ENCODE measurements at places on chromosomes 2 and 18.

- DNase-seq: no peak
Observed at GRCh38 chr2:160418853-160419252, 74.8 kb downstream of the RBMS1 start.

GRCh38 chr2:200021449-200022114, 66.2 kb downstream of the MAIP1 start:
- DNase-seq: no peak

GRCh38 chr2:25301453-25302352, 40.0 kb downstream of the DNMT3A start:
- peak; percentile 64 for DNase-seq

- peak; percentile 56 for DNase-seq
Observed at GRCh38 chr2:43226955-43227829, 786 bp upstream of the ZFP36L2 start.

GRCh38 chr2:73705091-73705490, 32.1 kb downstream of the TPRKB start:
- no peak for DNase-seq

DNA sequence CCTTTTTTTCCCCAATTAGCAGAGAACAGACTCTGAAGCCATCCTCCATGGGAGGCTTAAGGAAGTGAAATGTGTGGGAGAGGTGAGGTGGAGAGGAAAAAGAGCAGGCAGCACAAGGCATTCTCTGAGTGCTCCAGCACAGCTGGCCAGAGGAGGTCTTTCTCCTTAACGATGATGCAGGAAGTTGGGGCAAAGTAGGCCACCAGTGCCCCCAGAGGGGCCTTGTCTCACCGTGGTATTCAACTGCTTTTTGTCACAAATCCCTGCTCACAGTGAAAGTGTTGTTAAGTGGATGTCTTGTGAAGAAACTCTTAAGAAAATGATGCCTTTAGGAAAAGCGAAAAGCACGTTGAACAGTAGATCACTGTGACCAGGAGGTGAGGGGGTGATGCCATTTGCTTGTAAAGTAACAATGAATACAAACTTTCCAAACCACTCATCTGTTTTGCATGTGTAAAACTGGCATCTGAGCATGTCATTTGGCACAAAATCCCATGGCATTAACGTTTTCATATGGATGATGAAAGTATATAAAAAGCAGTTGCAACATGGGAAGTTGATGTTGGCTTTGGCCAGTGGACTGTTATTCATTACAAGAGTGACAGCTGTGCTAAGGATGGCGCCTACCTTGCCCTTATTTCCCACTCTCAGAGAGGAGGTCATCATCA, 49.2 kb upstream of the CDC42EP3 start:
- DNase-seq: no peak

DNA sequence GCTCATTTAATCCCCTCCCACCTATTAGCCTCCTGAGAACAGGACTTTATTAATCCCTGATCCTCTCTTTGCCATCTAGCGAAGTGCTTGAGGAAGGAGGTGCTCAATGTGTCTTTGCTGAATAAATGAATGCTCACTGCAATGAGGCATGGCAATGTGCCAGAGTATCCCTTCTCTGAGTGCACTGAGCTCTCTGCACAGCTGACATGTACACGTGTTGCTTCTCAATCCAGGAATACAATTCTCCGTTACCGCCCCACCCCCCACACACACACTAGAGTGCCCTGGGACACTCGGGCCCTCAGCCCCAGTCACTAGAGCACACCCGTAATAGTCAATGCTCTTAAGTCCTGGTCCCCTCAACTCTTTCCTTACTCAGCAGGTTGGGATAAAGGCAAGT, 41.4 kb downstream of the FAM178B start:
- DNase-seq: no peak

GRCh38 chr18:45402485-45403056, 212.7 kb upstream of the SLC14A2 start:
- DNase-seq: no peak

- DNase-seq: no peak
Observed at GRCh38 chr2:205701509-205701908, 19.2 kb downstream of the NRP2 start.

DNA sequence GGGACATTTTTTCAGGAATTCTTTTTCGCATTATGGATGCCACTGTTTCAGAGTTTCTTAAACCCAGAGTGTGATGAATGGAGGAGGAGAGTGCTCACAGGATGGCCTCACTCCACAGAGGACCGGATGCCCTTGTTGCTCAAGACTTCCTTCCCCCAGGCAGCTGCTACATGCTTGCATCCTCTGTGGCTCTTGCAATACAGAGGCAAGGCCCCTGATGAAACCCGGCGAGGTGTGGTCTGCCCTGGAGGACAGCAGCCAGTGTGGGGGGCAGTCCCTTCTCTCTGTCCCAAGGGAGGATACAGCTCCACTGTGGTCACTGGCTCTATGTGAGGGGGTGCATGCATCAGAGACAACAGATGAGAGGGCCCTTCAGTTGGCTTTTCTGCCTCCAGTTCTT, 109.6 kb downstream of the SH3RF3 start:
- DNase-seq: no peak

DNA sequence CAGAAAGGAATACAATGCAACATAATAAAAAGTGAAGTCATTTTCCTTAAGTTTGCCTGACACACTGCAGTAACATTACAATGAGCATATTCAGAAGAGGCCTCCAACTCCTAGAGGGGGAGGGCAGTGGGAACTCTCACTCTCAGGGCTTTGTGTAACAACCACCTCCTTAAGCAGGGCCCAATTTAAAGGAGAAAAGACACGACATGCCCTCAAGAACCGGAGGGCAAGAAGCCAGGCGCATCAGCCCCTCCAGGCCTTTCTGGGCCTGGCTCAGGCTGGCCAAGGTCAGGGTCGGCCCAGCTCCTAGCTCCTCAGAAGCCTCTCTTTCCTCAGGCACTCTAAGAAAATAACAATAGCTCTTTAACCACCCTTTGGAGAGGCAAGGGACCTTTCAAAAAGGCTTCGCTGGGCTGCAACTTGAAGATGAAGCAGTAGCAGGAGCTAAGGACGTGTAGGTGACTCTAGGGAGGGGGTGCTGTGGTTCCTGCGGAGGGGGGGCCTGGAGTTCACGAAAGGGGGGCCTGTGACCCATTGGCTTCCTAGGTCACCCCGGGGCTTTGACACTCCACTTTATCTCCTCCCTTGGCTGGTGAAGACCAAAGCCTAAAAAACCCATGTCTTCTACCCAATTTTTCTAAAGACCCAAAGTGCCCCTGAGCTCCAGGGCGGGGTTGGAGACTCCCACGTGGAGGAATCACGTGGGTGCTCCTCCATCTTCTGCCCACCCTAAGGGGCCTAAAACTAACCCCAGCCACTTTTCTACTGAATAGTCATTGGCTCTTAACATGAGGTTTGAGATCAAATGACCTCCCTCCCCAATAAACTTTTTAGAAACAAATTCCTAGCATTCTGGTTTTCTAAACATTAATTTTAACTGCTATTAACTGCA, 13.3 kb downstream of the SERTAD2 start:
- DNase-seq: no peak

- no peak for DNase-seq
Observed at GRCh38 chr2:76009484-76009883, 298.8 kb upstream of the GCFC2 start.

DNA sequence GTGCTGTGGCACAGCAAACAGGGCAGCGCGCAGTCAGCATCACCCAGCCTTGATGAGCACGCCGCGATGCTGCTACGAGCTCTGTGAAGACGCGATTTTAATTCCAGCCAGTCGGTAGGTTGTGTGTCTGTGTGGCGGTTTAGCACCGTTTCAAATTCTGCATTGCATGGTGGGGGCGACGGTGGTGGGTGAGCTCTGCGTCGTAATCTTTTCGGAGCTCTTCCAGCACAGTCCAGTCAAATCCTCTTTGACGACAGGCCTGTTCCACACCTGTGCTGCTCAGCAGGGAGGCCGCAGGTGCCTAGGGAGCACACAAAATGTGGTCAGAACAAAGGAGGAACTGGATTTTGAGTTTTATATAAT, 8.6 kb downstream of the ALLC start:
- DNase-seq: no peak

GRCh38 chr18:62179213-62179612, 7.6 kb downstream of the PIGN start:
- no peak for DNase-seq

DNA sequence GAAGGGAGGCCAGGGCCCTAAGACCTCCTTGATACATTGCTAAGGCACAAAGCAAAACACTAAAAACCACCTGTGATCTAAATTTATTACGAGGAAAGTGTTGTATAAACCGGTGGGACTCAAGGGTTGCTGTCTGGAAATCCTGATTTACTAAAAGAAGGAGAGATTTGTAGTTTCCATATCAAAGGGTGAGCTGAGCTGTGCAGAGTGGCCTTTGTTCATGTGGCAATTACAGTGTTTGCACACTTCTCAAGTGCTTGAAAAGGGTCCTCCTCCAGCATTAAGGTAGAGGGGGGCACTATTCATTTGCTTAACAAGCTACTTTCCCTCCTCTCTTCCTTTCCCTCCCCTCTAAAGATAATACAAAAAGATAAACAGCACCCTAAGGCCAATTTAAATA, 30.5 kb upstream of the ITGA4 start:
- DNase-seq: no peak

DNA sequence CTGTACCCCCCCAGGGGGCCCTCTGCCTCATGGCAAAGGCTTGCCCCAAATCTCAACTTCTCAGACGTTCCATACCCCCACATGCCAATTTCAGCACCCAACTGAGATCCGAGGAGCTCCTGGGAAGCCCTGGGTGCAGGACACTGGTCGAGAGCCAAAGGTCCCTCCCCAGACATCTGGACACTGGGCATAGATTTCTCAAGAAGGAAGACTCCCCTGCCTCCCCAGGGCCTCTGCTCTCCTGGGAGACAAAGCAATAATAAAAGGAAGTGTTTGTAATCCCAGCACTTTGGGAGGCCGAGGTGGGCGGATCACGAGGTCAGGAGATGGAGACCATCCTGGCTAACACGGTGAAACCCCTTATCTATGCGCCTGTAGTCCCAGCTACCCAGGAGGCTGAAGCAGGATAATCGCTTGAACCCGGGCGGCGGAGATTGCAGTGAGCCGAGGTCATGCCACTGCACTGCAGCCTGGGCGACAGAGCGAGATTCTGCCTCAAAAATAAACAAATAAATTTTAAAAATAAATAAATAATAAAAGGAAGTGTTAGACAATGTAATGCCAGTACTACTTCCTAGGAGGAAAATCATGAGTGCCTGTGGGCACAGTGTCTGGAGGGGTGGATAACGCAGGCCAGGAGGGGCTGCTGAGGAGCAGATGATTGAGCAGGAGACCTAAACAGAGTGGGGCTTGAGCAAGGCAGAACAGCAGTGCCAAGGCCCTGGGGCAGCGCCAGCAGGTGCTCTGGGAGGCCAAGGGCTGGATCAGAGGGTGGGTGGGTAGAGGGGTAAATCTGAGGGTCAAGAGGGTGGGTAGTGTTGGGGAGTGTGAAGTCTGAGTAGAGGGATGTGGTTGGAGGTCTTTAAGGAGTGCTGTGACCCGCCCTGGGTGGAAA, 4.0 kb downstream of the ALPP start:
- no peak for DNase-seq

DNA sequence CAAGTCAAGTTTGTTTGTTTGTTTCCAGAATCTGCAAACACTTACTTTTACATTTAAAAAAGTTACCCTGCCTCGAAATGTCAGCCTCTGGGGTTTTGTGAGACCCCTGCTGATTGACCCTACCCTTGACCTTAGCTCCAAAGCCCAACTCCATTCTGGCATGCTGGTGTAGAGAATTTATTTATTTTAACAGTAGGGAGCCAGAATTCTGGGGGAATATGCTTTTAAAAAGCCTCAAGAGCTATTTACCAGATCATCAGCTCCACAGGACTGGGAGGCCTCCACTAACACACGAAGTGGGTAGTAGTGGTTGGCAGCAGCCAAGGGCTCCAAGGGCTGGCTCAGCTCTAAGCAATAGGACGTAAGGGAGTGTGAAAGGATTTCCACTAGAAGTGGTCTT, 23.2 kb upstream of the GREB1L start:
- no peak for DNase-seq

GRCh38 chr2:158782616-158783015, 12.5 kb upstream of the DAPL1 start:
- no peak for DNase-seq

GRCh38 chr18:35091841-35092240, 50.6 kb downstream of the MAPRE2 start:
- no peak for DNase-seq

DNA sequence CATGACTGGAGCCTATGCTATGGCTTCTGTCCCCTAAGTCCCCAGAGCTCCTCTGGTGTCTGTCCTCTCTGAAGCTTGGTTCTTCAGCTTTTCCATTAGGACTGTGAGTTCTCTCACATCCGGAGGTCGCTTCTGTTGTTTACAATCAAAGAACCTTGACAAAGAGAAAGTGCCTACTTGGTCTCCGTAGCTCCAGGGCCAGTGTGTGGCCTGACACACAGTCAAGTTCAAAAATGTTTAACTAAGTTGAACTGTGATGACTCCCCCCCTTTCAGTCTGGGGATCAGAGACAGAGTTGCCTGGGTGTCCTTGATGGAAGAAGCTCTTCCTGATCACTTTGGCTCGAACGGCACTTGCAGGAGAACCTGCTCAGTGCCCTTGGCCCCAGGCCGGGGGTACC, 26.3 kb upstream of the YWHAQ start:
- DNase-seq: no peak

- no peak for DNase-seq
Observed at GRCh38 chr18:35343488-35343935, 708 bp downstream of the ZNF24 start.

DNA sequence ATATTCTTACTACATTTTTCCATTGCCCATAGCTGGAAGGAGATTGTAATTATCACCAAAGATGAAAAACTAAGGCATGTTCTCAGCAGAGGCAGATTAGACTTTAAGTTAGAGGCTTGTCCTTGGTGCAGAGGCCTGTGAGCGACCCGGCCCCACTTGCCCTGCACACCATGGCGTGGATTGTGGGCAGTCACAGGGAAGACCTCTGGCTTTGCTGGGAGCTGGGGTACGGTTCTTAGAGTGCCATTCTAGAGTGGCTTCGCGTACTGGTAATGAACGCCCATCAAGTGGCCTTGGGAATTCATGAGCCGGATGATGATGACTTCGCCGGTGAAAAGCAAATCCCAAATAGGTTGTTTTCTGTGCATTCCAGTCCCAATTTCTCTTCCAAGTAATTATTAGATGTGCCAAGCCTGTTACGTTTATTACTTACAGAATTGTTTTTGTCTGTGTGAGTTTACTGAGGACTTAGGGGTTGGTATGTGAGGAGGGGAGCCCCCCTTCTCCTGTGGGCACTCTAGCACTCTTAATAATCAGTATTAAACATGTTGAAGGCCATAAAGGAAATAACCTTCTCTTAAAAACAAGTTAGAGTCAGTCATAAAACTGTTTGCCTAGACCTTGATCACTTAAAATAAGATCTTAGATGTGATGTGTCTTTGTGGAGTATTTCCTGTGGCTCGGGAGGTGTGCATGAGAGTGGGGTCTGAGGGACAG, 90.6 kb downstream of the LDLRAD4 start:
- no peak for DNase-seq

- DNase-seq: no peak
Observed at GRCh38 chr2:174664084-174664759, 66.6 kb upstream of the WIPF1 start.

GRCh38 chr2:239109041-239109927, 261.4 kb downstream of the TWIST2 start:
- no peak for DNase-seq

- DNase-seq: no peak
Observed at GRCh38 chr2:199932312-199932855, 21.3 kb downstream of the C2orf69 start.

GRCh38 chr18:76446321-76447257, 48.5 kb downstream of the ZNF516 start:
- DNase-seq: no peak

GRCh38 chr2:168694173-168694572, 108.3 kb upstream of the NOSTRIN start:
- no peak for DNase-seq

GRCh38 chr2:37322368-37322767, 2.3 kb downstream of the PRKD3 start:
- no peak for DNase-seq

GRCh38 chr2:98026927-98027522, 31.3 kb upstream of the TMEM131 start:
- no peak for DNase-seq

Measured in activated CD4-positive, alpha-beta T cell treated with anti-CD3 and anti-CD28 coated beads, Interleukin-2, amount 50 U/mL, for 4 hours (primary cell).